K562 (cell line): ENCODE measurements at places on chromosomes 13 and 19. TPM values are rescaled to one million over a fixed set of nuclear protein-coding genes. Genes with fewer than 3 reads are reported as not detected.

The MYH14 gene
- 0.74 and 0.86 TPM in 2 replicates for total RNA-seq

The LGALS7B gene
- total RNA-seq, result not detected in 2 replicates

The CYP4F8 gene
- total RNA-seq, result not detected in 2 replicates

The CCNE1 gene
- 31.8 and 34.9 TPM in 2 replicates for total RNA-seq

The ZNF793 gene
- 0.02 TPM in 1 of 2 replicates, not detected in the other for total RNA-seq

The ZNF880 gene
- total RNA-seq, result 0.40 and 0.47 TPM in 2 replicates

The CYP2F1 gene
- 0.38 TPM in 1 of 2 replicates, not detected in the other for total RNA-seq
